ENCODE measurements at places on chromosomes 5 and 9.
A peak's percentile ranks its signal among the peaks of the same experiment; 100 is the strongest.

DNA sequence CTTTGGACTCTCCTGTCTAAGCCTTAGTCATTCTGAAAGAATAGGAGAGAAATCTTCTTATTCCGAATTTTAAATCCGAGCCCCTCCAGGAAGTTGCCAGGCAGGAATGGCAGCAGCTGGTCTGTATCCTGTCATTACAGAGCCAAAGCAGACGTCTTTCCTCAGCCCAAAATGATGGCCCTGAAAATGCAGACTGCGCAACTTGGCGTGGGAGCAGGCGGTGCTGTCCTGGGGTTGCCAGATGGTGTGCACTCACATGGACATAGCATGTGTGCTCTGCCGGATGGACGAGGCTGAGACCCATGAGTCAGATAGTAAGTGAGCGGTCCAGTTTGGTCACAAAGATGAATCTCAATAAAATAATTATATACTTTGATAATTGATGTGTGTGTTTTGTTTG, 410.4 kb downstream of the KCTD16 start:
- no peak for DNase-seq

DNA sequence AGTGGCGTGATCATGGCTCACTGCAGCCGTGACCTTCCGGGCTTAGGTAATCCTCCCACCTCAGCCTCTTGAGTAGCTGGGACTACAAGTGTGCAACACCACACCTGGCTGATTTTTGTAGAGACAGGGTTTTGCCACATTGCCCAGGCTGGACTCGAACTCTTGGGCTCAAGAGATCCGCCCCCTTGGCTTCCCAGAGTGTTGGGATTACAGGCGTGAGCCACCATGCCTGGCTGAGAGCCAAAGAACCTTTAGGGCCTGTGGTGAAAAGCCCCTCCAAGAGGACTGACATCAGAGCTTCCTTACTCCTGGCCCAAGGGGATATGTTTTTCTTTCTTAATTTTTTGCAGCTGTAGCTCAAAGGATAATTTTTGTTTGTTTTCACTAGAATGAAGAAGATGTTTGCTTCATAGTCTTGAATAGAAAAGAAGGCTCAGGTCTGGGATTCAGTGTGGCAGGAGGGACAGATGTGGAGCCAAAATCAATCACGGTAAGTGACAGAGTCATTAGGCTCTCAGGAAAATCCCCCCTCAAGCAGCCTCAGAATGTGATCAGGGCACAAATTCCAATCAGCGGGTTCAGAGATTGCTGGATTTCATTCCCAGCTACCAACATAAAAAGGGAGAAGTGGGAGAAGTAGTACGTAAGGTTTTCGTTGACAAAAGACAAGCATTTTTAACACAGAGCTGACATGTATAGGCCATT, 77.1 kb downstream of the GOLPH3 start:
- DNase-seq = no peak

- DNase-seq = peak; percentile 11
These were observed 40.8 kb upstream of the LARP1 start for GRCh38 chr5:154714266-154714986.

- no peak for DNase-seq
These were observed 376.6 kb downstream of the EFNA5 start for GRCh38 chr5:107294211-107294550.

DNA sequence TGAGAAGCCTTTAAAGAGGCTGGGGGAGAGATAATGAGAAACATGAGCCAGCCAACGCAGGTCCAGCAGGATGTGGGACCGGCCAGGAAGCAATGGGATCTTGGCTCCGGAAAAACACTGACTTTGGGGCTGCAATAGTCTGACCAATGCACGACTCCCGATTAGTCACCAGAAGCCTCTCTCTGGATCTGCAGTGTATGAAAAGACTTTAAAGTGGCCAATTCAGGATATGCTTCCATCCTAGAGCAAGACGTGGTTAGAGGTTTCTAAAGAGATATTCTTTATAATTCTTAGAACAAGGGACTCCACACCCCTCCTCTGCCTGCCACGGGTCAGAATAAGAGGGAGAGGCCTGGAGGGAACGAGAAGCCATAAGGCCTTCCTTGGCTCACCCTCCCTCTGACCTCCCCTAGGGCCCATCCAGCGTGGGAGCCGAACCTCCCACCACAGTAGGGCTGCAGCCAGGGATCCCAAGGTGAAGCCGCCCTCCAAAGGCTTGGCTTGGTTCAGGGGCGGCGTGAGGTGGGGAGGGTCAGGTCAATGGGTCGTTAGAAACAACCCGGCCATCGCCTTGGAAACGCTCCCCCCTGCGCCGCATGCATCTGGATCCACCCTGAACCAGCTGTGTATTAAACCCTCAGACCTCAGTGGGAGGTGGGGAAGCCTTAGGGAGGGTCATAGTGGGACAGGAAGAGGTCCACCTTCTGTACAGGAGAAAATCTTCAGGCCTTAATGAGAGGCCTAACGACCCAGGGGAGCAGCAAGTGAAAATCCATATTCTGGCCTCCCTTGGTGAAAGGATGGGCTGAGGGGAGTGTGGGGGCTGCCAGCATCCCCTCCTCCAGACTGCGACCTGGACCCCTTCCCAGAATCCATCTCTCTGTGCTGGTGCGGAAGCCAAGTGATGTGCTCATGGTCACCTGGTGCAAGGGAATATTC, 11.1 kb downstream of the FGF1 start:
- no peak for DNase-seq

- DNase-seq = no peak
These were observed 92.4 kb downstream of the ARL15 start for GRCh38 chr5:54217826-54218503.

DNA sequence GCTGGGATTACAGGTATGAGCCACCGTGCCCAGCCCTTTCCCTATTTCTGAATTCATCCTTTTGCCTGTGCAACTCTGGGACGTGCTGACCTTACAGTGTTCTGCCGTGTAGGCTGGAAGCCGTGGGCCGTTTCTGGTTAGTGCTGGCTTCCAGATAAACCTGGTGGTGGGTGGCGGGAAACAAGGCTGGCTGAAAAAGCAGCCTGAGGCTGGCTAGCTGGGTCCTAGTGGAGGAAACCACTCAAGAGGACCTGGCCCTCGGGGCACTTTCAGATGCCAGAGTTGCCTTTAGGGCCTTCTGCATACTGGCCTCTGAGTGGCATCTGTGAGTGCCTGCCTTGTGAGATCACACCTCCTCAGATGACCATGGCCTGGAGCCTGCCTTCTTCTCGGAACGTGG, 26.9 kb downstream of the GALNT12 start:
- DNase-seq = no peak

DNA sequence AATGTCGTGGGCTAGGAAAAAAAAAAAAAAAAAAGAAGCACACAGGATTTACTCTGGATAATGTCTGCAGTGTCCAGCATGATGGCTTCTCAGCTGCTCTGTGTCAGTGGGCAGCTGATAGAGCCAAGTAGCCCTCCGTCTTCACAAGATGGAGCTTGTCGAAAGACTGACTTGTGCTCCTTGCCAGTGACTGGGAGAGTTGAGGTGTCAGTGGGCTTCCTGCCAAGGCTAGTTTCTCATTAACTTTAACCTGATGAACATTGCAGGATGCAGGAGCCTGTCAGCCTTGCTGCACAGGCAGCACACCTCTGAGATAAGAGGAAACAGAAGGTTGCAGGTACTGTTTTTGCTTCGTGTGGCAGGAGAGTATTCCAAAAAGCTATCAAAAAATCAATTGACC, 171.4 kb upstream of the SGCD start:
- no peak for DNase-seq

GRCh38 chr5:96476654-96477053, 43.6 kb upstream of the PCSK1 start:
- DNase-seq = no peak

- DNase-seq = no peak
These were observed 110.5 kb upstream of the CD180 start for GRCh38 chr5:67306965-67307607.

- no peak for DNase-seq
These were observed 1.9 kb downstream of the SLC36A1 start for GRCh38 chr5:151449297-151449696.
